ENCODE measurements at places on chromosomes 7 and 10.

DNA sequence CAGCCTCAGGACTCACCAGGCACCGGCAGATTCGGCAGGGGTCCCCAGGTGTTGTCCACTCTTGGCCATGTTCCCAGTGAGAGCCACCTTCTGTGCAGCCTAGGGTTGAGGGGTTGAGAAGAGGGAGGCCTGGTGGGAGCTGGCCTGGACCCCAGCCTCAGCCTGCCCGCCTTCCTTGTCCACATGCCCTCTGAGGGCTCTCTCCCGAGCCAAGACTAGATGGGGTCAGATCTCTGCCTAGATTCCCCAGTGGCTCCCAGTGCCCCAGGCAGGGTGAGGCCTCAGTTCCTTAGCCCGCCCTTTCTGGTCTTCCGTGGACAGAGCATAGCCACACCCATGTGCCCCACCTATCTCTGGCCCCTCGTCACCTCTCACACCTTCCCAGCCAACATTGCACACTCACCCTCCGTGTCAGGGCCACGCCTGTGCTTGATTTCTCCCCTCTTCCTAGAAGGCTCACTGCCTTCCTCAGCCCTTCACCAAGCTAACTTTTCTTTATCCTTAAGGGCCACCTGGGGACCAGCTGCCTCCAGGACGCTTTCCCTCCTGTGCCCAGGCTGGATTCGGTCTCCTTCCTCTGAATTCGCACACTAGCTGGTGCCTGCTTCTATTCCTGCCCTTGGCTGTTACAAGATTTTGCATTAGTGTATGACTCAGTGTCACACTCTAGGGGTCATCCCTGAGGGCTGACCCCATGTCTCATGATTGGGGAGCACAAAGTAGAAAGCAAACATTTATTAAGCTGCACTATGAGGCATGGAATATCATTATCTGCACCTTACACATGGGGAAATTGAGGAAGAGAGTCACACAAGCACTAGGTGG is 7.5 kb downstream of the KCP start:
- DNase-seq = no peak

GRCh38 chr7:33494474-33494873 is 365.1 kb downstream of the BBS9 start:
- peak; percentile 38 for DNase-seq

DNA sequence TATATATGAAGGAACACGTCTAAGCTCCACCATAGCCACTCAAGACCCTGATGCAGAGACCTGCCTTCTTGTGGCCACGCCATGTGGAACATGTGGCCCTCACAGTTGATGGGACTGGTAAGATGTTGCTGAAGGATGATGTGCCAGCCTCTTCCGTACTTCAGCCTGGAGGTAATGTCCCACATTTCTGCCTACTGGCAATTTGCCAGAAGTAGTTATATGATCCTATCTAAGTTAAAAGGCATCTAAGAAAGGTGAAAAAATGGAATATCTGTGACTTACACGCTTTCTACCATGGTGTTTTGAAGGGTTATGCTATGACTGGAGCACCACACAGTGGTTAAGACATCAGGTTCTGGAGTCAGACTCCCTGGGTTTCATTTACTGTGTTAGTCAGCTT is 948.7 kb upstream of the GHITM start:
- no peak for DNase-seq

DNA sequence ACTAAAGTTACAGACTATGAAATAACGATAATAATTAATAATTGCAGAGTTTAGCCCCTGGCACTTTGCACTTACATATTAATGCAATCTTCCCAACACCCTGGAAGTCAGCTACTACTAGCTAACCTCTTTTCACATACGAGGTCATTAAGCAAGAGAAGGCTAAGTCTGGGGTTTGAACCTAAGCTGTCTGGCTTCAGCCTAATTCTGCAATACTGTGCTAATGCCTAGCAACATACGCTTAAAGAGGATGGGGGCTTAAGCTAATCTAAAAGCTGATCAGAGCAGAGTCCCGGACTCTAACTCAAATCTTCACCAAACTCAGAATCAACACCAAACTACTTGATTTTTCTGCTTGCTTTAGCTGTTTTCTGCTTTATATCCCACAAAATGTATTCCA is 168.7 kb upstream of the GNAI1 start:
- DNase-seq = no peak

- DNase-seq = no peak
Observed at GRCh38 chr7:157235357-157236333, 96.9 kb downstream of the UBE3C start.

DNA sequence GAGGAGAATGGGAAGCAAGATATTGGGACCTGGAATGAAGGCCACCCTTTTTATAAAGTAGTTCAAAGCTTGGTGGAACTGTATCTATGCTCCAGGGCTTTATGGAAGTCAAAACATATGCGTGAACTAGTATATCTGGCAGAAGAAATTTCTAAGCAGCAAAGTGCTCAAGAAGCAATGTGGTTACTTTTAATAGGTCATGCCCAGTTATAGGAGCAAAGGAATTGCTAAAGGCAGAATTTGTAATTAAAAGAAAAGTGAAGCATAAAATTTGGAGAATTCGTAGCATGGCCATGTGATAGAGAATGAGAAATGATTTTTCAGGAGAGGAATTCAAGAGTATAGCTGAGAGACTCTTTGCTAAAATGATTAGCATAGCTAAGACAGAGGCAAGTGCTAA is 1110.4 kb downstream of the XPNPEP1 start:
- DNase-seq = no peak

DNA sequence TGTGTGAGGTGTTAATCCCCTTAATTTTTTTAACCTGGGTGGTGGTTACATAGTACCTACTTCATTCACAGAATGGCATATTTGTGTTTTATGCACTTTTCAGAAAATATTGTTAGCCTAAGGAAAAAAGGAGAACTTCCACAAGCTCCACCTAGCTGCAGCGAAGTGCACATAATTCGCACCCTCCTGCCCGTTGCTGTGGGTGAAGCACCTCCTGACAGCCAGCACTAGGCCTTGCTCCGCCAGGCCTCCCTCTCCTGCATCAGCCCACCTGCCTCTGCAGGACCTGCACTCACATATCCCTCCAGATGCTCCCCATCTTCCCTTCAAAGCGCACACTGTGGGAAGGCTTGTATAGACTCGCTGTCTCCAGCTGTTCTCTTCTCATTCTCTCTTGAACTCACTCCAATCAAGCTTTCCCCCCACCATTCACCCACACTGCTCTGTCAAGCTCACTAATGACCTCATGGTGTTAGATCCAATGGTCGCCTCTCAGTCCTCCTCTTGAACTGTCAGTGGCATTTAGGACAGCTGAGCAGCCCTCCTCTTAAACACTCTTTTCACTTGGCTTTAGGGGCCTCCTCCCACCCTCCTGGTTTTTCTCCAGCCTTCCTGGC is 20.7 kb upstream of the GRID1 start:
- no peak for DNase-seq

GRCh38 chr7:158596309-158596708 is 8.7 kb upstream of the PTPRN2 start:
- DNase-seq = no peak

DNA sequence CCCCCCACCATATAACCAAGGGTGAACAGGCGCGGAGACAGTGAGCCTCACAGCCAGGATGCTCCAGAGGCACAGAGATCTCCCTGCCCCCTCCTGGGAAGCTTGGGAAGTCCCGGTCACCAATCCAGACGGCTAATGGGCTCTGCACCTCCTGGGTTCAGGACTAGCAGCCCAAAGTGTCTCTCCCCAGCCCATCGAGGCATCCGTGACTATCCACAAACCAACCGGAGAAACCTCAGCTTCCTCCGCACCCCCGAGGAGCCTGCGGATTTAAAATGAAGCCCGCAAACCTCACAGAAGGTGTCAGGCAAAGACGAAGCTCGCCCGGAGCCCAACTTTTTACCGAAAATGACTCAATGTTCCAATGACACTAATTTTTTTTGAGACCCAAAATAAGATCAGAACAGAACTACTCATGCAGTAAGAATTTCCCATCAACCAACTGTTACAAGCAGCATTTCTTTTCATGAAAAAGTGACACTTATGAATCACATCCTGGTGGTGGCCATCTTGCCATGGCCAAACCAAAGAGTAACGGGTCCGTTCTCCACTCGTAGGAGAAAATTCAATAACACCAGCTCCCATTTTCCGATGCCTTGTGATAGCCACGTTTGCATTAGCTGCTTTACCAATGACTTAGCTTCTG is 6.0 kb downstream of the PDGFA start:
- DNase-seq = no peak

DNA sequence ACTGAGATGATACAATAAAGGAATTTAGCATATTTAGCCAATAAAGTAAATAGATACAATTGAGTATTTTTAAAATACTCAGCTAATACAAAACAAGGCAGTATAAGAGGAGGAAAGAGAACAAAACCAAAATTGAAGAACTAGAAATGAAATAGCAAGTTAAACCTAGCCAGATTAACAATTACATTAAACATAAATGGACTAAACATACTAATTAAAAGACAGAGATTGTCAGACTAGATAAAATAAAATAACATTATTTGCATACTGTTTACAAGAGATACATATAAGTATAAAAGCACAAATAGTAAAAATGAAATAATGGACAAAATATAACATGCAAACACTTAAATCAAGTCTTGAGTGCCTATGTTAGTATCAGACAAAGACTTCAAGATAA is 517.7 kb upstream of the PHF14 start:
- DNase-seq = no peak

GRCh38 chr10:15290150-15290549 is 80.9 kb downstream of the FAM171A1 start:
- DNase-seq = no peak

GRCh38 chr7:69814421-69814962 is 216.2 kb downstream of the AUTS2 start:
- DNase-seq = no peak

GRCh38 chr7:109879287-109879828 is 1211.6 kb upstream of the LRRN3 start:
- DNase-seq = peak; percentile 96

DNA sequence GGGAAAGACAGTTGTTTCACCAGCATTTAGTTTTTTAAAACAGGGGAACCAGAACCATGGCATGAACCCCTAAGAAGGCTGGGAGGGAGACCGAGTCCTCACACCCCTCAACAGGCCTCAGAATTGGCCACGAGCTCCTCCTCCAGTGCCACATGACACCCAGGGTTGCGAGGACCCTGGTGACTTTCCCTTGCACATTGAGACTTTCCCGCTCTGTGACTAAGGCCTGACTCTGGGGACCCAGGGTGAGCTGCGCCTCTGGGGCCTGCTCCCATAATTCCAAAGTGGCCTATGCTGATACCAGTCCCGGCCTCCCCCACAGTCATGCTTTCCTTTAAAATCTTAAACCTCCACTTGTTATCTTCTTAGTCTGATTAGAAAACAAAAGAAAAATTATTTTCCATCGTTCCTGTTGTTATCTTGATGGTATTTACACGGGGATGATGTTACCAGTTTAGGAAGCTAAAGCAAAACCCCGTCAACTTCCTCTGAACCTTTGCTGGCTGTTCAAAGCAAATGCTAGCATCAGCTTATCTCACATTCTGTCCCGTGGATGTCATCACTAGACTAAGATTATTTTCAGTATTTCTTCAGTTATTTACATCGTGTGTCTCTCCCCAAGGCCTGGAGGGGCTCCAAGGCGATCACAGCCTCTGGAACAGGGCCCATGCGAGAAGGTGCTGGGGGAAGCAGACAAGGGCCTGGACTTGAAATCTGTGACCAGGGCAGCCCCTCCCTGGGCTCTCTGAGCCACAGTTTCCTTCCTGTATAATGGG is 42.1 kb downstream of the FAM53B start:
- DNase-seq = no peak

GRCh38 chr10:17781856-17782255 is 27.3 kb upstream of the MRC1 start:
- no peak for DNase-seq

DNA sequence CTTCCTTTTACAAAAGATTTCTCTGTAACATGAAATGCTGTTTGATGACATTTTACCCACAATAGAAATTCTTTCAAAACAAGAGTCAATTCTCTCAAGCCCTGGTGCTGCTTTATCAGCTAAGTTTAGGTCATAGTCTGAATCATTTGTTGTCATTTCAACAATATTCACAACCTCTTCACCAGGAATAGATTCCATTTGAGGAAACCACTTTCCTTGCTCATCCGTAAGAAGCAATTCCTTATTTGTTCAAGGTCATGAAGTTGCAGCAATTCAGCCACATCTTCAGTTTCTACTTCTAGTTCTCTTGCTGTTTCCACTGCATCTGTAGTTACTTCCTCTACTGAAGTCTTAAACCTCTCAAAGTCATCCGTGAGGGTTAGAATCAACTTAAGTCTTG is 315.3 kb downstream of the TYW1 start:
- no peak for DNase-seq

GRCh38 chr10:112146799-112147198 is 36.8 kb downstream of the GPAM start:
- DNase-seq = no peak

GRCh38 chr7:516216-516605 is 3.4 kb downstream of the PDGFA start:
- no peak for DNase-seq

DNA sequence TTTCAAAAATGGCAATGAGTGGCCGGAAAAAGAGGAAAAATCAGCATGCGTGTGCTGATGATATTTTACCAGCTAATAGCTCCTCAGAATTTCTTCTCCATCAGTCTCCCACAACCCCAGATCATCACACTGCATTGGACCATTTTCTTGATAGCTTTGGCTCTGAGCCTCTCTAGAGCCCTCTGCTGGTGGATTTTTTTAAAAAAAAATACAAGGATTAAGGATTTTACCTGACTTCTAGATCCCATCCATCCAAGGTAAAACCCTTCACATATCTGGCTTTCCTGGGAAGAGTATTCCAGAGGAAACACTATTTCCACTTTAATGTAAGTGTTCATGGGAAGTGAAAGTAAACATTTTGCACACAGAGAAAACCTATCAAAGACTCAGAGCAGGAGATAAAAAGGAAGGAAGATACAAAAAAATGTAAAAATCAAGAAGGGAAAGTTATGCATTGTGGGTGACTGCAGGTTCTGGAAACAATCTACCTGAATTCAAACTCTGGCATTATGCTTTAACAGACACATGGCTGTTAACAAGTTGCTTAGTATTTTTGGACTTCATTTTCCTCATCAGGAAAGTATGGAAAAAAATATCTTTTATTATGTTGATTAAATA is 380.9 kb downstream of the LRRTM3 start:
- DNase-seq = peak; percentile 36

DNA sequence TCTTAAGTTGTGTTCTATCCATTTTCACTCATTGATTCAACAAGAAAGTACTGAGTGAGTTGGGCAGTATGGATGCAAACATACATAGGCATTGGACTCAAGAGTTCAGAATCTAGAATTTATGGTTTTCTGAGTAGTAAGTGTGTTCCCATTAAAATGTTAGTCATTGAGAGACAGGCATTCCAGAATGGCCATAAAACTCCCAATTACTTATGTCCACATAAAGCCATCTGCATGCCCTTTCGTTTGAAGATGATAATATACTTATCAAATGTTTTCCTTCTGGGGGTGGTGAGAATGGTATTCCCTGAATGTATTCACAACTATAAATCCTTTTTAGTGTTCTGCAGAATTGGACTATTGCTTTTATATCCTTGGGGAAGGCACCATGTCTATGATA is 131.6 kb downstream of the CD36 start:
- DNase-seq = no peak

- no peak for DNase-seq
Observed at GRCh38 chr10:132113766-132114365, 48.1 kb downstream of the JAKMIP3 start.
